ENCODE measurements at places on chromosomes 5 and 9. TPM values are rescaled to one million over a fixed set of nuclear protein-coding genes. Genes with fewer than 3 reads are reported as not detected.

The PDE6A gene
- total RNA-seq = not detected

The TYRP1 gene
- total RNA-seq = not detected

The FOXD4L6 gene
- total RNA-seq = not detected

The ZDHHC11 gene
- 0.34 TPM for total RNA-seq

The SPATA31C1 gene
- not detected for total RNA-seq

The LHX2 gene
- total RNA-seq = 0.15 TPM

The DBH gene
- not detected for total RNA-seq

The FRRS1L gene
- under 0.01 TPM for total RNA-seq

The ZNF608 gene
- 12.5 TPM for total RNA-seq

The LAMC3 gene
- 0.74 TPM for total RNA-seq

The PCDHGC3 gene
- 39.3 TPM for total RNA-seq

The ADAMTS12 gene
- total RNA-seq = 14.7 TPM

The ZMYND19 gene
- total RNA-seq = 22.6 TPM

The MAP1B gene
- 130 TPM for total RNA-seq

The IDNK gene
- 3.0 TPM for total RNA-seq

The FOXD4L4 gene
- not detected for total RNA-seq

The FAM221B gene
- total RNA-seq = not detected

The FOXD4L5 gene
- total RNA-seq = not detected

The LCNL1 gene
- under 0.01 TPM for total RNA-seq

The TAF1L gene
- not detected for total RNA-seq

The PCDHGA3 gene
- 0.34 TPM for total RNA-seq

The CARTPT gene
- not detected for total RNA-seq

The OBP2B gene
- total RNA-seq = not detected
